NK-92 treated with Interleukin-12 subunit alpha and Interleukin-12 subunit beta, amount 100 ng/mL, for 24 hours (cell line): ENCODE measurements at places on chromosomes 6 and 20.

DNA sequence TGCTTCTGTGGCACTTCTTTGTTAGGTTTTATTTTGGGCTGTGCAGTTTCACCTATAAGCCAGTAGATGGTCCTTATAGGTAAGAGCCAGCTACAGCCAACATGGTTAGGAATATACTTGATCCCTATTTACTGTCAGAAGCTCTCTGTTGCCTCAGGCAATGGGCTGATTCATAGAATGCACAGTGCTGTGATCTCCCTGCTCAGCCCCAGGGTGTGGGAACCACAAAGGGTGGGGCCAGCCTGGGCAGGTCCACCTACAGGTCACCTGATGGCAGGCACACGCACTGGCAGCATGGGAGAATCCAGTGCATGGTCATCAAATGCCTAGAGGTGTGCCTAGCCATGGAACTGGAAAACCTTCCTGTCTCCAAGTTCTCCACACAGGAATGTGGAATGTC lies 191.9 kb downstream of the MOXD1 start:
- DNase-seq: no peak

GRCh38 chr6:97288188-97288587 lies 5.2 kb upstream of the MMS22L start:
- DNase-seq: no peak

- no peak for DNase-seq
Observed at GRCh38 chr6:170209354-170210025, 81.4 kb downstream of the DLL1 start.

DNA sequence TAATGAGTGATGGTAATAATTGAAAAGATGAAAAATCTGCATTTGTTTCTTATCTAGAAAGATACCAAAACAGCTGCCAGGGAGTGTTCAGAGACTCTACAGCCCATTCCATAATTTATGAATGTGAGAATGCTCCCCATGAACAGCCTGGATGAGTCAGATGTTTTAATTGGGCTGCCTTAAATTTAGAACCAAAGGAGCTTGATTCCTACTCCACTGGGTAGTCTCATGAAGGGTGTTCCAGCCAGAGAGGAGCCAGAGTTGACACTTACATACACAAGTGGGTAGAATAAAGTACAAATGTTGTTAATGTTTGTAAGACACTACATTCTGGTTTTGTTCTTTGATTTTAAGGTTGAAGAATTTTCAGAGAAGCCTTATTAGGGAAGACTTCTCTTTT lies 158.7 kb upstream of the PRND start:
- DNase-seq: no peak

DNA sequence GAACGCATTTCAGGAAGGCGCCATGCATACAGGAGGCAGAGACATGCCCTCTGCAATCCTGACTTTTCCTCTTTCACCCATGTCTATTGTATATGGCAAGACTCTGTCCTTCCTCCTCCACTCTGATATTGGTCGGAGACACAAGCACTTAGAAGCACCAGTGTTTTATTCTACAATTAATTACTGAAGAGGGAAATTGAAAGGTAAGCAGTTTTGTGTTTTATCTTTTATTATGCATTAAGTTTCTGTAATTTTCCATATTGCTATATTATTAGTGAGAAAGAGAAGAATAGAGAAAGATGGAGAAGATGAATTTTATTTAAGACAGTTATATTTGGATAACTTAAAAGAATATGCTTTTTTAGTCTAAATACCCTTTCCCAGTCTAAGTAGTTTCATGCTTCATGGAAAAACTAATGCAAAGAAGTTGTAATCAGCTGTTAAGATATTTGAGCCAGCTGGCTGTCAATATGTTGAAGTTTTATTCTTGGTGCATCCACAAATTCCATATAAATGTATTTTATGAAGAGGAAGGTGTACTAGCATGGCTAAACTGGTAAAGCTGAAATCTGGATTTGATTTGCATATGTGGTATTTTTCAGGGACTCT lies 13.6 kb downstream of the ARID1B start:
- DNase-seq: no peak

DNA sequence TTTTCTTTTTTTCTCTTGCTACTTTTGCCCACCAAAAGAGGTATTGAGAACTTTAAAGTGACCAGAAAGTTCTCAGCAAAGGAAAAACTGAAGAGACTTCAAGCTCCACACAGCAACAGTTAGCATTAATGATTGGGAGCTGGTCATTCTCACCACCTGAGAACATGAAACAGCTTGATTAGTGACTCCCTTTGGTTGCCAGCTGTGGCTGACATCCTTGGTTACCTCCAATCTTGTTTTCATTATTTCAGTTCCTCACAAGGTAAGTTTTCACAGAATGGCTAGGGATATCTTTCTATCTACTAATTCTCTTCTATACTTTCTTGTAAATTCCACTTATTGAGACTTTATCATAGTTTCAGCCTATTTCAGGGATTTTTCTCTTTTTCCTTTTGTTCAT lies 427.9 kb downstream of the QKI start:
- no peak for DNase-seq

DNA sequence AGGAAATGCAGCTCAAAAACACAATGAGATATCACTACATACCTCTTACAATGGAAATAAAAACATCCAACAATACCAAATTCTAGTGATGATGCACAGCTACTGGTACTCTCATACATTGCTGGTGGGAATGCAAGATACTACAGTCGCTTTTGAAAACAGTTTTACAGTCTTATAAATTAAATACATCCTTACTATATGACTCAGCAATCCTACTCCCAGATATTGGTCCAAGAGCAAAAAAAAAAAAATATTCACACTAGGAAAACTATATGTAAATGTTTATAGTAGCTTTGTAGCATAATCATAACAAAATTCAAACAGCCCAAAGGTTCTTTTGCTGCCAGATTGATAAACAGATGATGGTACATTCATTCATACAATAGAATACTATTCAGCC lies 217.4 kb upstream of the FAM83B start:
- DNase-seq: no peak
